Cardiac fibroblast (primary cell): ENCODE measurements at places on chromosomes 11 and 22.

DNA sequence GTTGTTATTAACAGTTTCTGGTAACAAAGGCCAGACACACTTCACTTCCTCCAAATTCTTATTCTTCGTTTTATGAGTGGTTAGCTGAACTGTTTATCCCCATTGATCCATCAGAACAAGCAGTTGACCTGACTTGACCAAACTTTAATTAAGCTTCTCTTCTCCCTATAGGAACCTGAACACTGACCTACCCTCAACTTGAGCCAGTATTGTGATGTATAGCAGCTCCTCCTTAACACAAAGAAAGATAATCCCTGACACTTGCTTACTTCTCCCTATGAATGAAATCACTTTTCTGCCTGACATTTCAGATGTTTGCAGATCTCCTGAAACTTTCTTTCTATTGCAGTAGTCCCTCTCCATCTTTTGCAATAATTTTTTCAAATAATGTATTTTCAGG is 41.9 kb downstream of the ANO5 start:
- no peak for DNase-seq

DNA sequence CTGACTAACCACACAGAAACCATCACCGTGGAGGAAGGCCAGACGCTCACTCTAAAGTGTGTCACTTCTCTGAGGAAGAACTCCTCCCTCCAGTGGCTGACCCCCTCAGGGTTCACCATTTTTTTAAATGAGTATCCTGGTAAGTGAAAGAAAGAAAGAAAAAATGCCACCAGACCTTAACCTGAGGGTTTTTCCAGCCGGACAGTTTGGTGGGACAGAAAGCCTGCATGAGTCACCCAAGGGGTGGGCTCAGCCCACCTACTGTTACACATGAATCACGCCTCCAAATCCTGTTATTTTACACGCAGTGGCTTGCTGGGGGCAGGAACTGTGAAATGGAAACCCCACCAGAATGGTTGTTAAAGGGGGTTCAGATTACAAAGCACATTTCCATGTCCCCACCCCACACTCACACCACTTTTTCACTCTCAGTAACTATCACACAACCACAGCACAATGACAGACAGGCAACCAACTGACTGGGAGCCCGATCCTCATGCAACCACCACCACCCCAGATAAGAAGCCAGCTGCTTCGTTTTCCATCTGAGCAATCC is 11.9 kb downstream of the CRTAM start:
- peak; percentile 42 for DNase-seq

DNA sequence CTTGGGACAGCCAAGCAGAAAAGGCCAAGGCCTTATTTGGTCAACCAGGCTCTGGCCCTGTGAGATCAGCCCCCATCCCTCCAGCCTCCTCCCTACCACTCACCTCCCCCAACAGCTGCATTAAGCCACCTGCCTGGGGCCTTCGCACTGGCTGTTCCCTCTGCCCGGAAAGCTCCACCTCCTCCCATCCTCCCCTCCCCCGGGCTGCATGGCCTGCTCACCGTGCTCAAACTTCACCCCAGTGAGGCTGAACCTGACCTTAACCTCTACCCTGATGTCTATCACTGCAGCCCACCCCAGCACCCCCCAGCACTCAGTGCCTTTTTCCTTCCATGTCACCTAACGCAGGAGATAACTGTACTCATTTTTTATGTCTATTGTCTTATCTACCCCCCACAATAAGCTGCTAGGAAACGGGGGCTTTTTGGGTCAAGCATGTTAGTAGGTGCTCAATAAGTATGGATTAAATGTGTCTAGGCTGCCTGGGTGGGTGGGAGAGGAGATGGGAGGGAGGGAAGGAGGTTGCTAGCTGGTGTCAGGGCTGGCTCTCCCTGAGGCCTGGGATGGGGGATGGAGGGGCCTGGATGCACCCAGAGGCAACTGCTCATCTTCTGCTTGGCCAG is 912 bp downstream of the PTPRCAP start:
- DNase-seq: peak; percentile 21

DNA sequence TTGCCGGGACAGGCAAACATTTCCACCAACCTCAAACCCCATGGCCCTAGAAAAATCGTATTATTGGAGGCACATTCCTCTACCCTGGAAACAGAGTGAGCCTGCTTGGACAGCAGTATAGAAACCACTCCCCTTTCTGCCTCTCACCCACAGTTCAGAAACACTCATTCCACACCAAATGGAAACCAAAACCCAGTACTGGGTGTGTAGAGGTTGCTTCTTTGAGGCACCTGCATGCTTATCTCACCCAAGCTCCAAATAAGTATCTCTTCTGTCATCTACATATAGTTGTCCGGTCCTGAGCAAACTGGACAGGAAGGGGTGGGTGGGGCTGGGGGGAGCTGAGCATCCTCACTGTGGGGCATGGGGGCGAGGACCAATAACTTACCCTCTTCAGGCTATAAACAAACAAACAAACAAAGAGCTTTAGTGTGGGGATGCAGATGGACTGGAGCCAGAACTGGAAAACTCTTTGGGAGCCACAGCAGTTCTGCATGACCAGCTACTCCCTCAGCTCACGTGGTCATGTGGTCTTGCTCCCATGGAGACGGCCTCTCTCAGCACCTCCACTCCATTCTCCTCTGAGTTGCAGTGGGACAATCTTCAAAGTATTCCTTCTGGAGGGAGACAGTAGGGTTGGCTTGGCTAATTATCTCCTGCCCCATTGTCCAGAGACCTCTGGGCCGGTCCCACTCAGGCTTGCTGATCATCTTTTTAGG is 1.0 kb upstream of the PLAAT2 start:
- no peak for DNase-seq

GRCh38 chr22:38081941-38082828 is 1.8 kb downstream of the SLC16A8 start:
- no peak for DNase-seq

DNA sequence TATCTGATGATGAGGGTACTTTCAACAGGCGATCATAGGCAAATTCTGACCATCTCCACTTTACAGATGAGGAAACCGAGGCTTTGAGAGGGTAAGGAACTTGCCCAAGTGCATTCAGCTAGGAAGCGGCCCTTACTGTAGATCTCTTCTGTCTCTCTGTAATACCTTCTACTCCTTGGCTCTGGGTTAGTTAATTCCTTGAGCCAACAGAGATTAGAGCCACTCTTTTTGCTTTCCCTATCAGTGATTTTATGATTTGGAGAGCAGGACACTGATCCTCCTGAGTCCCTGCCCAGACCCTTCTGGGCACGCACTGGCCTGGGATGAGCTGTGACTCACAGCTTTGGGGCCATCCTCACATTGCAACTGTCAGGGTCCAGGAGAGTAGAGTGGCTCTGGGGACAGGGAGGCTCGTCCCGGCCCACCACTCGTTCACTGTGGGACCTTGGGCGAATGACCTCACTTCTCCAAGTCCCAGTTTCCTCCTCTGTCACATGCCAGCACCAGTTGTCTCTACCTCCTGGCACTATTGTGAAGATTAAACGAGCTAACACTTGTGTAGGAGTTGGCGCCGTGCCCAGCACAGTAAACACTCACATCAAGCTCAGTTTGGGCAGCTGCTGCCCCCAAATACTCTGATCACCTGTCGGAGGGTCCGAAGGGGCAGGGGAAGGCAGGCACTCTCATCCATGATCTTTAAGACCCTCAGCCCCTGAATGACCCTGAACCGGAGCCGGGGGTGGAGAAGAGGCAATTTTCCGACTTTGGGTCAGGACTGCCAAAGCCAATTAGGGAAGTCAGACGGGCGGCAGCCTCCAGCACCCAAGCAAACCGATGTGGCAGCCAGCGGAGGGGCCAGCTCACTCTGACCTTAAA is 235.0 kb downstream of the MIAT start:
- DNase-seq: no peak

DNA sequence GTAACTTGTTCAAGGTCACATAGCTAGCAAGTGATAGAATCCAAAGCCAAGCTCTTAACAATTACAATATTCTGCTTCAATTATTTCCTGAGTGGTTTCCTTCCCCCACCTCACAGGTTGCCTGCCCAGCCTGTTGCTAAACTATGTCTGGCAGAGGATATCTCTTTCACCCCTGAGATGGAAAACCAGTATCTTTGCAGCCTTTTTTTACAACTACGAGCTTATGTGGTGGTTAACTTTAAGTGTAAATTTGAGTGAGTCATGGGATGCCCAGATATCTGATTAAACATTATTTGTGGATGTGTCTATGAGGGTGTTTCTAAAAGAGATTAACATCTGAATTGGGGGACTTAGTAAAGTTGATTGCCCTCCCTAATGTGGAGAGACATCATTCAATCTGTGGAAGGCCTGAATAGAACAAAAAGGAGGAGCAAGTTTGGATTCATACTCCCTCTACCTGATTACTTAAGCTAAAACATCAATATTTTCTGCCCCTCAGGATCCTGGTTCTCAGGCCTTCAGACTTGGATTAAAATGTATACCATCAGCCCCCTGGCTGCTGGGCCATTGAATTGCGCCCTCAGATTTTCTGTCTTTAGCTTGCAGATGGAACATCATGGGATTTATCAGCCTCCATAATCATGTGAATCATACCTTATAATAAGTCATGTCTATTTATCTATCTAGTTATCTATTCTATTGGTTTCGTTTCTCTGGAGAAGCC is 911.9 kb downstream of the METTL15 start:
- DNase-seq: peak; percentile 61

GRCh38 chr22:29043906-29044575 is 17.6 kb downstream of the C22orf31 start:
- DNase-seq: peak; percentile 64

- no peak for DNase-seq
These were observed 190.7 kb upstream of the KIRREL3 start for GRCh38 chr11:127191261-127191660.

DNA sequence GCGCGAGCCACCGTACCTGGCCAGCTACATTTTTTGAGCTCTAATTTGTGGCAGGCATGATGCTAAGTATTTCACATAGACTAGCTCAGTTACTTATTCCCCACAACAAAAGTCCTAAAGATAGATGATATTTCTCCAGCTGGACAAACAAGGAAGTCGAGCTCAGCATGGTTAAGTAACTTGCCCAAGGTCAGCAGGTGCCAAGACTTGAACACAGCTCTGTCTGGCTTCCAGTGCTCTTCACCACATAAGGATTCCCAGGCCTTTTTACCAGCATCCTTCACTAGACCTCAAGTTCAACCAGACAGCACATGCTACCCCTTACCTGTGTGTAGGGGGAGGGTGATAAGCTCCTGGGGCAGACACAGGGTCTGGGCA is 177.3 kb upstream of the NCAM1 start:
- peak; percentile 8 for DNase-seq

DNA sequence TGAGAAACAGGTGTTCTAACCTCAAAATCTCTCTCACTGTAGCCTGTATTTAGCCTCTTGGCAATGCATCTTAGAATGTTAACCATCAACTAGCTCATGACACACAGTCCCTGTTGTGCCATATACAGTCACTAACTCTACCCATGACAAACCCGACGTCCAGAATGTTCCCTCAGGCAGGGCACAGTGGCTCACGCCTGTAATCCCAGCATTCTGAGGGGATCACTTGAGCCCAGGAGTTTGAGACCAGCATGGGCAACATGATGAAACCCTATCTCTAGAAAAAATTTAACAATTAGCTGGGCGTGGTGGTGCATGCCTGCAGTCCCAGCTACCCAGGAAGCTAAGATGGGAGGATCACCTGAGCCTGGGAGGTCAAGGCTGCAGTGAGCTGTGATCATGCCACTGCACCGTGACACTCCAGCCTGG is 18.2 kb upstream of the CCDC34 start:
- DNase-seq: no peak
